ENCODE measurements at places on chromosomes 16 and 17.

DNA sequence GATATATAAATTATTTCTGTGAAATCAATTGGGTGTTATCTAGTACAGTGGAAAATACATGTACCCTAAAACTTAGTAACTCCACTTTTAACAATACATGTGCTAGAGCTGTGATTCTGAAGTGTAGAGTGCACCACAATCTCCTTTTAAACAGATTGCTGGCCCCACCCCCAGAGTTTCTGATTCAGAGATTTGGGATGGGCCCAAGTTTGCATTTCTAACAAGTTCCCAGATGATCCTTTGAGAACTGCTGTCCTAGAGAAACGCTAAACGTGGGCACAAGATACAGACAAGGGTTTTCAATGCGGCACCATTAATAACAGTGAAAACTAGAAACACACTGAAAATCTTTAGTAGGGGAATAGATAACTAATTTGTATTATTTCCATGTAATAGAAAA, 49.2 kb downstream of the NXPH3 start:
- DNase-seq, result no peak

- DNase-seq, result no peak
Measured at GRCh38 chr17:22300731-22301352, 608.5 kb downstream of the KCNJ18 start.

GRCh38 chr17:61309362-61310256, 90.0 kb upstream of the TBX2 start:
- no peak for DNase-seq

DNA sequence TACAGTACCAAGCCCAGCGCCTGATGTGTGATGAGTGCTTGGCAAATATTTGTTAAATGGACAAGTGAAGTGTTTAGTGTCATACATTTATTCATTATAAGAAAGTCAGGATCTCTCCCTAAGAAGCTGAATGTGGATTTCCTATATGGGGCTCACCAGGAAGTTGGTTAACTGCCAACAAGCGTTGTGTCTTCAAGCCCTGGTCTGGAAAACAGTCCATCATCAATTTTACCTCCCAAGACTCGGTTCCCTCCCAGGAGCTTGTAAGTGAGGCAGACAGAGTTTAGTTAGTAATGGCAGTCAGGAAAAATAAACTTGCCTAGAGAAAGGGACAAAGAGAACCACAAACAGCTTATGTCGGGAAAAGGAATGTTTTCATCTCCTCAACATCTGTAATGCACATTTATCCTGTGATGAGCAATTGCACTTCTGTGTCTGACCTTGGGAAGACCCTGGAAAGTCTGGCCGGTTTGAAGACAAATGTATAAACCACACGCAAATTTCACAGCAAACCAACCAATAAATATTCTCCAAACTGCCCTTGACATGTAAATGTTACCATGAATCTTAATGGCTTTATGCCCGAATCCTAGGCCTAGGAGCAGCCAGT, 28.3 kb downstream of the C16orf95 start:
- no peak for DNase-seq

DNA sequence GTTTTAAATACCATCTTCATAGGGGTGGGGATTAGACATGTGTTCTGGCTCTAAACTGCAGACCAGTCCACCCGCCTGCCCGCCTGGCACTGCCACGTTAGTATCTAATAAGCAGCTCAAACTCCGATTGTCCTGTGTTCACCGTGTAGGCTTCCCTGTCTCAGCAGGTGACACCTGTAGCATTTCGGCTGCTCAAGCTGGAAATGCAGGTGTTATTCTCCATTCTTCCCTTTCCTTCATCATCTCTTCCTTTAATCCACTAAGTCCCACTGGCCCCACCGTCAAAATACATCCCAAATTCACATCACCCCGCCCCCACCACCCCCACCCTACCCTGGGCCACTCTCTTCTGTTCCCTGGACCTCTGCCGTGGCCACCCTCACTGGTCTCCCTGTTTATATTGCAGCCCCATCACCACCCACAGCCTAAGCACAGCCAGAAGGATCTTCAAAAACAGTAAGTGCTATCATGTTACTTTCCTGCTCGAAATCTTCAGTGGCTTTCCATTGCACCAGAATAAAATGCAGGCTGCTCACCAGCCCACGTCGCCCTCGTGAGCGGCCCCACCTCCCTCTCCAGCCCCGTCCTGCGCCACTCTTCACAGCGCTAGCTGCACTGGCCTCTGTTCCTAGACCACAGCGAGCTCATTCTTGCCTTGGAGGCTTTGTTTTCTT, 65.1 kb downstream of the RTN4RL1 start:
- no peak for DNase-seq

DNA sequence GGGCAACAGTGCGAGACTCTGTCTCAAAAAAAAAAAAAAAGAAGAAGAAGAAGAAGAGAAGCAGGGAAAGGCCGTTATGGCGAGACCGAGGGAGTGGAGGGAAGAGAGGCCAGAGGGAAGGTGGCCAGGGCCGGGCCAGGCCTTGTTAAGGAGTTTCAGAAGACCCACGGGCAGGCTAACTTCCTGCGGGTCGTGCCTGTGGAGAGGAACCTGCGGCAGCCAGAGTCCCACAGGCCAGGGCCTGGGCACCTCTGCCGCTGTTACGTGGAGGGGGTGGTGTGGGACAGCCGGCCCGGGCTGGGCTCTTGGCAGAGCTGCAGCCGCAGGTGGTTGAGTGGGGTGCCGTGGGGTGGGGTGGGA, 5.4 kb downstream of the WDR81 start:
- no peak for DNase-seq

All from NCI-H1105 (cell line).